ENCODE measurements at places on chromosomes 5 and 9.

- no peak for DNase-seq
These were observed 252.6 kb downstream of the ACTL7B start for GRCh38 chr9:108603141-108603540.

- no peak for DNase-seq
These were observed 245.3 kb downstream of the ADGRV1 start for GRCh38 chr5:90803876-90804275.

GRCh38 chr9:82149501-82149946 is 161.0 kb downstream of the SPATA31D1 start:
- DNase-seq: no peak

GRCh38 chr5:125484272-125484741 is 737.9 kb upstream of the ZNF608 start:
- no peak for DNase-seq

DNA sequence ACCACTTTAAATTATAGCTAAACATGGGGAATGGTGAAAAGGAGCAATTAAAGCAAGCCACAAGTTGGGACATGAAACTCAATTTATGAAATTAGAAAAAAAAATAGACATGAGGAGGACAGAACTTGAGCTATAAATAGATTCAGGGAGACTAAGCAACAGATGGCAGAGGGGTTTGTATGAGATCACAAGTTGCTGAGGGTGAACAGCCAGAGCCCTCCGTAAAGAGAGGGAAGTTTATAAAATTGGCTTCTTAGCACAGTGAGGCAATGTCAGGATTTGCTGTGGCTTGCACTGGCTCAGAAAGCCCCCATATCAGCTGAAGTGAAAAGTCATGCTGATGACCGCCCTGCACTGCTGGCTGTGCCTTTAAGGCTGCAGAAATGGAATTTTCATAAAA is 443.4 kb upstream of the CD180 start:
- no peak for DNase-seq

DNA sequence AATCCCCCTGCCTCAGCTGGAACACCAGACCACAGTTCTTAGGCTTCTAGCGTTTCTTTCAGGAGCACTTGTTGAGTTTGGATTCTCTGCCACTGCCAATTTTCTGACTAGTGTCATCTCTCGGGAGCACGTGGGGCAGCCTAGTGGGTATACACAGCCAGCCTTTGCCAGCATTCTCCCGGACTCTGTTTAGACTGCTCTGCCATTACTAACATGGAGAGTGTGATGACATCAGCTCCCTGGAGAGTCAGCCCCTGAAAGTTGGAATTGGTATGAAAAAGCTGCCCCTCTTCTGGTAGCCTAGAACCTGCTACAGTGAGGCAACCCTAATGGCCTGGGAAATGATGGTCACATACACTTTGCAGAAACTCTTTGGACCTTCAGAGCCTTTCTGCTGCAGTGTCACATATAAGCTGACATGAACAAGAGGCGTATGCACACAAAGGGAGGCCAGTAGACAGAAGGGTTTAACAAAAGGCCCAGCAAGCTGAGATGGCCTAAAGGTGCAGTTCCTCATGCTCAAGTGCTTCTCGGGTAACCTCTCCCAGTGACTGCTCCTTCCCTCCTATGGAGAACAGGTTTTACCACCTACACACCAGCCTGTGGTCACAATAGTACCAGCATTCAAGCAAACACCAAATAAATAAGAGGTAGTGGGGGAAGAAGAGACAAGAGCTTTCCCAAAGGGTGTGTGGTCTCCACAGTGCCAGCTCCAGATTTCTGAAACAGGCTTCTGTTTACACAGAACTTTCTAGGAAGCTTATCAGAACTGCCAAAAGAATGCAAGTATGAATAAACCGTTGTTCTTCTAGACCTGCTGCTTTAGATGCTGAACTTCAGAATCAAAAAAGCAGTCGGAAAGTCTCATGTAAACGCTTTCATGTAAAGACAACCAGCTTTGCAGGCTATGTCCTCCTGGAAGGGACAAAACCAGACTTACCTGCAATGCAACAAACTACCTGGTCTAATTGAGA is 16.5 kb downstream of the SPACA9 start:
- DNase-seq: no peak

- no peak for DNase-seq
These were observed 335.6 kb downstream of the ZNF608 start for GRCh38 chr5:124410539-124411488.

GRCh38 chr9:120718316-120718715 is 4.0 kb upstream of the MEGF9 start:
- no peak for DNase-seq

DNA sequence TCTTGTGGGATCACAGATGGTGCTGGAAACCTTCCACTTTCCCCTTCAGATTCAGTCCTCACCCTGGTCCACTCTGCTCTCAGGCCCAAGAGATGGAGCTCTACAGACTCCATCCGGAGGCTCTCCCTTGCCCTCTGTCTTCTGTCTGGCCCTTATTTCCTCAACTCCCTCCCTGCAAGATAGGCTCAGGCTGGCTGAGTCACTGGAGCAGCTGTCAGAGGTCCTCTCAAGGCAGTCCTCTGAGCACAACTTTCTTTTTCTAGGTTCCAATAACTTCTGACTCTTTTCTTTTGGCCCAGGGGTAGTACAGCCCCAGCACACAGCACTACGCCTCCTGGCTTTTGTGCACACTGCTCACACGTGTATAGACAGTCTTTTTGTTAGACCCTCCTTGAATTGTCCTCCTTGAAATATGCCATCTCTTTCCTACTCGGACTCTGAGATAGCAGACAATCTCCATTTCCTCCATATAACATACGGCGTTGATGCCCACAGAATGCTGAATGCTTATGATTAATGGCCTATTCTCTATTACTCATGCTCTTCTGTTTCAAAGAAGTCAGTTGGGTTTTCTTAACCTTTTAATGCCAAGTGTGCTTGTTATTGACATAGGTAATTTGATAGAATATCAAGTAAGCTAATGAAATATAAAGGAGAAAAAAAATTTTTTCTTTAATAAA is 193.1 kb downstream of the SLC12A2 start:
- no peak for DNase-seq

DNA sequence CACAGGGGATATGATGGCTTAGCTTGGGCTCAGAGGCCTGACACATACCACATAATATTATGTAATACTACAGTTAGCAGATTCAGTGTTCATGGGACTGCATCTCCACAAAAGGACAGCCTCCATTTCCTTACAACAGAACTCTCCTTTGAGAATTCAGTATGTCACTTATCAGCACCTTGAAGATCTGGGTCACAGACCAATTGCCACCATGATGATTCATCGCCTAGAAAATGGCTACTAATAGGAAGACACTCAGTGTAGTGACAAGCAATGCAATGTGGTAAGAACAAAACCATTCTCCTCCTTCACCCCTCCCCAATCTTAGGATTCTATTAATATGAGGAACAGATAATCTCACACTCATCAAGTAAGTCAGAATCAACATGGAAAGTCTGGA is 38.7 kb upstream of the PRLR start:
- DNase-seq: no peak

DNA sequence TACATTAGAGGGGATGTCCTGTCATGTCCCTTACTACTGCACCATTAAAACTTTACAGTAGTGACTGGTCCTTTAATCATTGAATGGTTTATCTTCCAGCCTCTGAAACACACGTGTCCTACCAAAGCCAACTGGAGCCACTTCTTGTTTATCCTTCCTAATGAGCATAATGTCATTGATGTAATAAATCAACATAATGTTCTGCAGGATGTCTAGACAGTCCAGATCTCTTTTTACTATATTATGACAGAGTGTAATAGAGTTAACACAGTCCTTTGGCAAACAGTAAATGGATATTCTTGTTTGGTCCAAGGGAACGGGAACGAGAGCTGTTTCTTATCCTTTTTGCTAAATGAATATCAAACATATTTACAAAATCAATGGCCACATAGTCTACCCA is 88.1 kb upstream of the PTPRD start:
- DNase-seq: no peak

GRCh38 chr5:159040181-159040580 is 59.5 kb downstream of the EBF1 start:
- DNase-seq: no peak

- DNase-seq: no peak
These were observed 57.4 kb downstream of the AOPEP start for GRCh38 chr9:94783928-94784327.

DNA sequence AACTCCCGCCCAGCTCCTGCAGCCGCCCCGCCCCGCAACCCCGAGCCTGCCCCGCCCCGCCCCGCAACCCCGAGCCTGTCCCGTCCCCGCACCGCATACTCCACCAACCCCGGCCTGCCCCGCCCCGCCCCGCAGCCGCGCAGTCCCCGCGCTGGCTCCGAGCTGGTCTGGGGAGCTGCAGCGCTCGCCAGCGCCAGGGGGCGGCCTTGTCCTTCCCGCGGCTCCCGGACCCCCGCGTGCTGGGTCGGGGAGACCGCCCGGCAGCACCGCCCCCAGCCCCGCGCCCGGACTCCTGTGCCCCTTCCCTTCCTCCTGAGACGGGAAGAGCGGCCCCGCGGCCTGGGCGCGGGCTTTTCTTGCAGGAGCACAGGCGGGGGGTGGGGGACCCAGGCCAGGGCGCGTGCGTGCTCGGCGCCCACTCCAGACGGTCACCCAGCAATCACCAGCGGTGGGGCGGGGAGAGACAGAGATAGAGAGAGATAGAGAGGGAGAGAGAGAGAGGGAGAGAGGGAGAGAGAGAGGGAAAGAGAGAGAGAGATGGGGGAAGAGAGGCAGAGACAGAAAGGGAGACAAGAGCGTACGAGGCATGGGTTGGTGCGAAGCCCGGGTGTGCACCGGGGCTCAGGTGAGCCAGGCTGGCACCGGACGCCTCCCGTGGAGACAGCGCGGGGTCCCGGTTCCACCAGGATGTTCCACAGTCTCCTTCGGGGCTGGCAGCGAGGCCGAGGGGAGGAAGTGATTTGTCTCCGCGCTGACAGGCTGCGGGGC is 14.7 kb upstream of the TMEM250 start:
- no peak for DNase-seq
